ENCODE measurements at places on chromosomes 5 and 9.

- DNase-seq = no peak
Observed at GRCh38 chr5:131277875-131278740, 14.3 kb downstream of the CDC42SE2 start.

DNA sequence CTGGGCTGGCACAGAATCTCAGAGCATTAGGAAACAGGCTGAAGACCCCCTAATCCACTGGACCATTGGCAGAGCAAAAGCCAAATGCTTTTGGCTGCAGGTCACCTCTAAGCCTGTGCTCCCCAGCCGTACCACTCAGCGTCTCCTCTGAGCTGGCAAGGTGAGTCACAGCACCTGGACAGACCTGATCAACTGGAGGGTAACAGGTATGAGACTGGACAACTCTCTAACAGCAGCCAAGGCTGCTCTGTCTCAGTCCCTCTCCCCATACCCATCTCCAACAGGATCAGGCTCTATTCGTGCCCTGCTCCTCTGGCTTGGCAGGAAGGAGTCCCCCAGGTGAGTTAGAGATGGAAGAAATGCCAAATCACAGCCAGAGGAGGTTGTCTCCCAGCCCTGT is 4.7 kb downstream of the GOLGA2 start:
- no peak for DNase-seq

- DNase-seq = no peak
Observed at GRCh38 chr5:67986761-67987160, 228.8 kb upstream of the PIK3R1 start.

- DNase-seq = no peak
Observed at GRCh38 chr5:3602785-3603502, 7.3 kb downstream of the IRX1 start.

GRCh38 chr5:119179857-119180641 is 109.2 kb downstream of the DMXL1 start:
- peak; percentile 6 for DNase-seq

DNA sequence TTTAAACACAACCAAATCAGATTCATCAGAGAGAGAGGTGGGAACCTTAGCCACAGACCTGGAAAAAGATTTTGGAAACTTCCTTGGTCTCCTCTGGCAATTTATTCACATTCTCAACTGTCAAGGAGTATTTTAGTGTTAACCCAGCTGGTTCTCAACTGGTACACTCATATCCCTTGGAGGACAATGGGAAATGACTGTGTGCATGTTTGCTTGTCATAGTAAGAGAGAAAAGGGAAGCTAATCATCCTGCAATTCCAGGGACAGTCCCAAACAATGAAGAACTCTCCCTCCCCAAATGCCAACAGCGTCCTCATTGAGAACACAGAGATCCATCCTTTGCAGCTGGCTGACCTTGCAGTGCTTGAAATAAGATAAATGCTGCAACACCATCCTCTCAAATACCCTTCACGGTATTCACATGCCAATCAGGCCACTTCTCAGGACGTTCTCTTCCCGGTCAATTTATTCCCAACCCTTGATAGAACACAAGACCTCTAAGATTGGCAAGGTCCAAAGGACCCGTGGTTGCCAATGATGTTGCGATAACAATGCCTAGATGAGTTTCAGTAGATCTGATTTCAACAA is 75.5 kb downstream of the EPB41L4B start:
- no peak for DNase-seq

DNA sequence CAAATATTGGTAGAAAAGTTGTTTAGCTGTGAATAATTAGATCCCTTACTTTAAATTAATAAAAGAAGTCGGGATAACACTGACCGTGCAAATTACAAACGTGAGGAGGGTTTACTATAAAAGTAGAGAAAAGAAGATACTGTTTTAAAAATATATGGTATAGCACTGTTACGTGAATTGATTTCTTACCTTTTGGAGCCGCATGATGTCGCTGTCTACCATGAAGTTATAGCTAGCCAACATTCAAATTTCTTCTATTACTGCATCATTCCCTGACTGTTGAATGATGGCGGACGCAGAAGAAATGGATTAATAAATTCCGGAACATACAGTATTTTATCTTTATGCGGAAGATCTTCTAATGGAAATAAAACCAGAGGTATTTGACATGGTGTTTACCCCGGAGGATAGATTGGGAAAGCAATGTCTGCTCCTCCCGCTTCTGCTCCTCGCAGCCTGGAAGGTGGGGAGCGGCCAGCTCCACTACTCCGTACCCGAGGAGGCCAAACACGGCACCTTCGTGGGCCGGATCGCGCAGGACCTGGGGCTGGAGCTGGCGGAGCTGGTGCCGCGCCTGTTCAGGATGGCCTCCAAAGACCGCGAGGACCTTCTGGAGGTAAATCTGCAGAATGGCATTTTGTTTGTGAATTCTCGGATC is at the start of gene PCDHA6:
PCDHA6 (plus strand) TSS at position 257 of the 658 bp plus-strand sequence; CDS start at position 389, 132 bp downstream.
- DNase-seq = peak; percentile 32

DNA sequence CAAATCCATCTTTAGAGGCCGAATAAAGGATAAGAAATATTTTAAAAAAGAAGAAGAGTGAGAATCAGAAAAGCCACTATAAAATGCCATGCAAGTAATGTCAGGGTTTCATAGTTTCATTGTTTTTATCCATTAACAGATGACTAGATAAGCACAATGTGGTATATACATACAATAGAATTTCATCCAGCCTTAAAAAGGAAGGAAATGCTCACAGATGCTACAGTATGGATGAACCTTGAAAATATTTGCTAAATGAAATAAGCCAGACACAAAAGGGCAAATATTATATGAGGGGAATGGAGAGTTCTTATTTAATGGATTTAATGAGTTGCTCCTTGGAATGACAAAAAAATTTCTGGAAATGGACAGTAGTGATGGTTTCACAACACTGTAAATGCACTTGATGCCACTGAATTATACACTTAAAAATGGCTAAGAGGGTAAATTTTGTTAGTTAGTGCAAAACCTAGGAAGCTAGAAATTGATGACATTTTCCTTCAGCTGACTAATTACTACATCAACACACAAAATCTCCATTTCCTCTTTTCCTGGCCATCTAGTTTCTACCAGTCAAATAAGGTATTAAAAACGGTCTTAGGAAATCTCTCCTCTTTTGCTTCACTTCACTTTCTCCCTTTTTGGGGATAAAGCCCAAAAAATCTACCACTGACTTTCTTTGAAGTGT is 86.6 kb downstream of the GNA14 start:
- no peak for DNase-seq

DNA sequence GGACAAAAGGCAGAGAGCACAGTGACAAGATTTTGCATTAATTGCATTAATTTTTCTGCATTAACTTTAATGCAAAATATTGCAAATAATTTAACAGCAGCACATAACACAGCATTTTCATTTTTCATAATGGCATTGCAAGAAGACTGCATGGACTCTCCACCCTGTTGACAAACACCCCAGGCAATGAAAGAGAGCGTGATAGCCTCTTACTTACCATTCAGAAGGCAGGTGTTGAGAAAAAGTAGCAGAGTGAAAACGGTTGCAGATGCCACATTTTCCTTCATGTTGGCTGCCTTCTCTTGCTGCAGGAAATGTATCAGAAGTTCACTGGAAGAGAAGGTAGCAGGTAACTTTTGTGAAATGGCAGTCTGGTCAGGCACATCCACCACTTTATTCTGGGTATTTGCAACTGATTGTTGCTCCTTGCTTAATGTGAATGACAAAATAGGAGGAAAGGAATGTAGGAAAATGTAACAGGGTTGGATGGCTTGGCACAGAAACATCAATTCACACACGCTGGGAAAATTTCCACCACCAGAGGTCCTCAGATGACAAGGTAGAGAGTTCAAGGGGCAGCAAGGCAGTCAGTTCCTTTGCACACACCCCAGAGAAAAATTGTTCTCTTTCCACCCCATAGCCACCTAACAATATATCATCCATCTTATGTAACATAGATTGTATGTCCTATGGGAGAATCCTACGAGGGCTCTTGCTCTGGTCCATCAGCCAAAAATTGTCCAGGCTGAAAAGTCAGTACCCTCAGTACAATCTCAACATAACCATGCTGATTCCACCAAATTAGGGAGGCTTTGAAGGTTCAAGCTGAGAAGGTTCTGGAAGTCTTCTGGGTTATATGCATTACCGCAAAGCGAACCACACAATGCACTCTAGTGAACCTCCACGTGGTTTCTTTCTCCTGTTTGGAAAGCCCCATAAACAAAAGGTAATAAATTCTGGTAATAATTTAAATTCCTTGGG is 41.9 kb upstream of the AGXT2 start:
- peak; percentile 79 for DNase-seq

DNA sequence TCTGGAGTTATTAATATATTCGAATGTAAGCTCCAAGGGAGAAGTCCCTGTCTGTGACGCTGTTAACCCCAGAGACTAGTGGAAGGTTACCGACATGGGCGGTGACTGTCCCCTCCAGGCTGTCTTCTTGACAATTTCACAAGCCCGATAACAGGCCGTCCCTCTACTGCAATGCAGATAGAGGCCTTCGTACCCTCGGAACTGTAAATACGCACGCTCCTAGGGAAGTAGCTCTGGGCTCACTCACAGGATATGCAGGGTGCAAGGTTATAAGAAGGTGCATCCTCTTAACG is 680 bp upstream of the RFK start:
- no peak for DNase-seq

DNA sequence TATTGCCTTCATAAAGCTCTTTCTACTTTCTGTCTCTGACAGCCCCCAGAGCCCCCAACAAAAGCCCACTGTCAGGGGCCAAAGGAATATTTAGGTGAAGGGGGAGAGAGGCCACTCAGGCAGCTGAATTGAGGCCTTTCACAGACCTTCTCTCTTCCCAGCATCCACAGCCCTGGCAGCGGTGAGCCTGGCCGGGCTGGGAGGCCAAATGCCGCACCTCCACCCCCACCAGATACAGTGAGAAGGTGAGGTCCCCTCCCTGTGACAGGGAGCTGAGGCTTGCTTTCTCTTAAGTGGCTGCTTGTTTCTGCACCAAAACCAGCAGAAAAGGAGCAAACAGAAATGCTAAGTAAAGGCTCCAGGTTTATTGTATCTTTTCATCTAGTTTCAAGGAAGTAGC is 168.1 kb downstream of the ROR2 start:
- DNase-seq = no peak

DNA sequence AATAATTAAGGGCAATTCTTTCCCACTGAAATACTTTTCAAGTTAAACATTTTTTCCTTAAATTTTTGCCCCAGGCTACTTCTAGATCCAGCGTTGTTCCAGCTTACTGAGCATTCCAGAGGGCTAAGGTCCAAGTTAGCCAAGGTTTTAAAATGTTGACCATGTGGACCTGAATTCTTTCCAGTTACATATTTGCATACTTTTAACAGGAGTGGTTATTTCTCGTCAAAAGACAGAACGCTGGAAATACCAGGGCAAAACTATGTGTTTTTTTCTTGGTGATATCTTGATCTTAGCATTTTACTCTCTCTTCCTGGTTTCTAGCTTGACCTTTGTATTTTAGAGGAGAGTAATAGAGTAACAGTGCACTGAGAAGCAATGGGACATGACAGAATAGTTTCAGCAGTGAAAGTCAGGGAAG is 32.8 kb downstream of the TMC1 start:
- DNase-seq = peak; percentile 46

DNA sequence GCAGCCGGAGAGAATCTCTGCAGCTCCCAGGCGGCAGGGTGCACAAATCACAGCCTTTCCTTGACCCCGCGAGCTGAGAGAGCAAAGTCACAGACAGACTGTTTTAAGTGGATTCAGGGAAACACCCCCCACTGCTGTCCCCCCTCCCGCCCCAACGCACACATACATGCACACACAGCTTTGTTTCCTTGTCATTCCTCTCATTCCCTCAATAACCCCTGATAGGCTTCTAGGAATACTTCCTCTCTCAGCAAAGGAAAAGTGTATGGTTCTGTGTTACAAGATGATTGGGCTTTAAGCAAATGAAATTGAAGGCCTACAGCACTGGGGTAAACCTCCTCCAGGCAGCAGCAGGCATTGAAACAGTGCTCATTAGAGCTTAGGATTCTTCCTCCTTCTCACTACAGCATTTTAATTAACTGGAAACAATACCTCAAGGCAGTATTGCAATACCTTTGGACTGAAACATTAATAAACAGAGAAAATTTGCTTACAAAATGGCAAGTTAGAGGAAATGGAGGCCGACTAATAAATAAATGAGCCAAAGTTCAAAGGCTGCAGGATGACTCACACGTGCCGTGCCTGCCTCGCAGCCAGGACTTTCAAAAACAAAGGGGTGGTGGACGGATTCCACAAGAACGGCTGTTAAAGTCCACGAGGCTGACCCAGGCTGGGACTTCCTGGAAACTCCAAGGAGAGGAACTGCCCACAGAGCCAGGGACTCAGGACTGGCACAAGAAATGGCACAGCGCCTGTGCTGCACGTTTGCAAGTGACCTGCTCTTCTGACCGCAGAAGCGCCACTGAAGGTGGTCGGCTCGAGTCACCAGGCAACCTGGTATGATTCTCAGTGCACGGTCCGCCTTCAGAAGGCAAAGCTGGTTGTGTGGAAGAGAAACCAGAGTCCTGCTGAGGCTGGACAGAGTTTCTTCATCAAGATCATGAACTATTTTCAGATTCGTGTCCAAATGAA is 236.2 kb downstream of the SYK start:
- DNase-seq = peak; percentile 45

DNA sequence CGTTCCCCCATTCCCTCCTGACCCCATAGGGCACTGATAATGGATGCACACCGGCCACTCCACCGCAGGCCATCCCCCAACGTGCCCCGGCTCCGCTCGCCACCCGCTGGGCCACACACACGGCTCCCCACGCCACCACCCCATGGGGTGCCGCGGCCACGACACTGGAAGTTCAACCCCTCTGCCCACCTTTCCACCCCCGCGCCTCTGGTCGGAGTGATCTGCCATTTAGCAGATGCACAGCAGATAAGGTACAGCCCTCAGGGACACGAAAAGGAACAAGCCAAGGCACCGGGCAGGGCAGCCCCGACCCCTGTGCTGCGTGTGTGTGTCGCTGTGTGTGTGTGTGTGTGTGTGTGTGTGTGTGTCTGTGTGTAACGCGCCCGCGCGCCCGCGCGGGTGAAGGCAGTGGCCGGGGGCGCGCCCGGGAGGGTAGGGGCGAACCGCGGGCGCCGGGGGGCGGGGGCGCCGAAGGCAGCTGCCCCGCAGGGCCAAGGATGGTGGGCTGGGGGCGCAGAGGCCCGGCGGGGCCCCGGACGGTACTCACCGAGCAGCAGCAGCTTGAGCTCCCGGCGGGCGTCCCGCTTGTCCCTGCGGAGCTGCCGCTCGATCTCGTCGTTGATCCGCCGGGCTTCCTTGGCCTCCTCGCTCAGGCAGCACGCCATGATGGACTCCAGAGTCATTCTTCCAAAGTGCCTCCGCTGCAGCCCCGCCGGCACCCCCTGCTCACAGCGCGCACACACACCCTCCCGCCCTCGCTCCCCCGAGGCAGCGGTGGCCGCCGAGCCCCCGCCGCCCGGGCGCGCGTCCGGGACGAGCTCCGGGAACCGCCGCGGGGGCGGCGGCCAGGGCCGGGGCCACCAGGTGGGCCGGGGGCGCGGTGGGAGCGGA is 813 bp downstream of the GNAQ start:
- no peak for DNase-seq

GRCh38 chr5:108381350-108381953 is 446 bp downstream of the FBXL17 start:
- no peak for DNase-seq

DNA sequence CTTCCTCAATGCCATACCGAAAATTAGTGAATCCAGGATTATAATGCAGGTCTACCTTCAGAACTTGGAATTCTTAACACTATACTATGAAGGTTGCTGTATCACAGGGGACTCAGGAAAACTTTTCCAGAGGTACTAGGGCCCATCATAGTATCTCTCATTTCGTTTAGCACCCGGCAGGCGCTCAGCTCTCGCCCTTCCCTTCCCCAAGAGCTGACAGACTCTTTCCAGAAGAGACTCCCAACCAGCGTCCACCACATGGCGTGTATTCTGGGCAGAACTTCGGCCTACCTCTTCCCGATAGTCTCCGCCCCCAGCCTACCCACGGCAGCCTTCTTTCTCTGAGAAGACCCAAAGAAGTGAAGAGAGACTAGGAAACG is 271 bp downstream of the NOL8 start:
- DNase-seq = peak; percentile 31
